ENCODE measurements at places on chromosomes 4 and X.

GRCh38 chr4:187208651-187209050, 485.0 kb upstream of the FAT1 start:
- no peak for DNase-seq

- DNase-seq, result no peak
These were observed 24.3 kb downstream of the RBM10 start for GRCh38 chrX:47169273-47169672.

DNA sequence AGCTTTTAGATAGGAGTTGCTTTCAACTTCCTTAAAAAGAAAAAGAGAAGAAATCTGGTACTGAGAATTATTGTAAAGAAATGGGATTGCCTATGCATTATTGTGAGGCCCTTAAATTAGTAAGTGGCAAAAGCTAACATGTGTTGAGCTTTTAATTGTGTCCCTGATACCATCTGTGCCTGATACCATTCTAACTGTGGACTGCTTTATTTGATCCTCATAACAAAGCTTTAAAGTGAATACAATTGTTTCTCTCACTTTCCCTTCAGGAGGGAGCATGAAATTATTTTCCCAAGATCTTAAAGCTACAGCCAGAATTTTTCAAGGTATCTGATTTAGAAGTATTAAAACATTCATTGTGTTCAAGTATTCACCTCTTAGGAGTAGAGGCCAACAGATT, 9.9 kb downstream of the KCTD8 start:
- DNase-seq, result no peak

GRCh38 chrX:76915836-76916235, 488.3 kb downstream of the MAGEE1 start:
- no peak for DNase-seq

DNA sequence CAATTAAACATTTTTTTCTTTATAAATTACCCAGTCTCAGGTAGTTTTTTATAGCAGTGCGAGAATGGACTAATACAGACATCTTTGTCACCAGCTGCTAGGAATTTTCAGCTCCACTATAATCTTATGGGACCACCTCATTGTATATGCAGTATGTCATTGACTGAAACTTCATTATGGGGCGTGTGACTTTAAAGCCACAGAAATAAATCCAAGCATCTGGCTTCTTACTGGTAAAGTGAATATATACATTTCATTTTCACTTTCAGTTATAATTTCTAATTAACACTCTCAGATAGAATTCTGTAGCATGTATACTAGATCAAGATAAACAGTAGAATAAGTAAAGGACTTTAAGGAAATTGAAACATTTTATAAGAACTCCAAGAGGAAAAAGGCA, 21.9 kb downstream of the IL15 start:
- no peak for DNase-seq

- no peak for DNase-seq
These were observed 41.1 kb downstream of the HPF1 start for GRCh38 chr4:169716677-169717076.

DNA sequence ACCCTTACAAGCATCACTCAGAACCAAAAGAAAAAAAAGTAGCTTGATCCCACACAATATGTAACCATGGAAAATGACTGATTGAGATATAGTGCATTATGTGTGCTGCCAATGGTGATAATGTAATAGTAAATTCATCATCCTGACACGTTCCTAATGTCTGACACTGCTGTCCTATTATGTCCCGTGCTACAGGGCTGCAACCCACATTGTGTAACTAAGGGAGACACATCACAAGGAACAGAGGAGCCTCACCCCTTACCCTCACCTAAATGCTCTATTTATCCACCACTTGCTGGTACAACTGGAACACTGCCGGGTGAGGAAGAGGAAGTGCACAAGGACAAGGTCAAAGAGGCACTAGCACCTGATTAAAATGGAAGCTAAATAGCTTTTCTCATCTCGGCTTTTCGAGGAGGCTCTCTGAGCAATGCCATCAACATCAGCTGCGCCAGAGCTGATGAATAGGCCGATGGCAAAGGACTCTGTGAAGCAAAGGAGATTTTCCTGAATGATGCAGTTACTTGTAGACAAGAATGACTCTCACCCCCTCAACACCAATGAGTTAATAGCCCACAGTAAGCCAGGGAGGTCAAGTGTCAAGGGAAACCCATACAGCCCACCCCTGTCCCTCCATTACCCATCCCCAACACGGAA, 181.6 kb downstream of the HNRNPD start:
- DNase-seq, result no peak

- DNase-seq, result no peak
These were observed 123.8 kb upstream of the DDIT4L start for GRCh38 chr4:100314057-100314456.

DNA sequence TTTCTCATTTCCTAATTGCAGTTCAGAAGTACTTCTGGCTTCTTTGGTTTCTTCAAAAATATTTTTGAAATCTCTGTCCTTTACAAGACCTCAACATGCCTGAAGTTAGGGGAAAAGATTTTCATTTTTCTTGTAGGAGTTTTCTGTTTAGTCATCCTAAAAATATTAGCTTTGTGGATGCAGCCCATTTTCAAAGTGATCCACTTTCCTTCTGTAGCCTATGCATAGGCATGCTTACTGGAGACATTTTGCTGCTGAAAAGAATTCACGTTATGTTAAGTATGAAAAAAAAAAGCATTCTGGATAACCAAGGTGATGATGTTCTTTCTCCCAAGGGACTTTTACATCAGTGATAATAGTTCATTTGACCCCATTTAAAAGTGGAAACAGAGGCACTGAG, 245.6 kb downstream of the THOC2 start:
- DNase-seq, result no peak

- no peak for DNase-seq
These were observed 44.7 kb downstream of the SCD5 start for GRCh38 chr4:82753725-82754410.

GRCh38 chrX:136475236-136475635, 12.5 kb upstream of the BRS3 start:
- DNase-seq, result no peak

GRCh38 chr4:77959566-77960338, 97.1 kb downstream of the MRPL1 start:
- DNase-seq, result no peak

DNA sequence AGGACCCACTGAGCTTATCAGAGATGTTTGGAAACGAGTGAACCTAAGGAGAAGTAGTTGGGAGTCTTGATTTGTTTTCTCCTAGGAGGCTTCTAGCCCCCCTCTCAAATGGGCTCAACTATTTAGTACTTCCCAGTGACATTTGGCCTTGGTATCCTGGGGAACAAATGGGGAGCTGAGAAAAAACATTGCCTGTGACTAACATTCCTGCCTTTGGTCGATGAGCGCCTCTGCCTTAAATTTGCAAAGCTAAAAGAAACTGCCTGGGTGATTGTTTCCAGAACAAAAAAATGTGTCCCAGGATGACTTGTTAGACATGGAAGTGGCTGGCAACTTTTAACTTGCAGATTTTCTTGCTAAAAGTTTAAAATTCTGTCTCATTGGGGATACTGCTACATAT, 58.8 kb upstream of the IGFBP7 start:
- no peak for DNase-seq

Data from stimulated activated CD4-positive, alpha-beta T cell treated with anti-CD3 and anti-CD28 coated beads, Interleukin-1b, Interleukin-23, amount 100 ng/mL, for 1 hour (primary cell).